ENCODE measurements at places on chromosomes 2 and 18.

DNA sequence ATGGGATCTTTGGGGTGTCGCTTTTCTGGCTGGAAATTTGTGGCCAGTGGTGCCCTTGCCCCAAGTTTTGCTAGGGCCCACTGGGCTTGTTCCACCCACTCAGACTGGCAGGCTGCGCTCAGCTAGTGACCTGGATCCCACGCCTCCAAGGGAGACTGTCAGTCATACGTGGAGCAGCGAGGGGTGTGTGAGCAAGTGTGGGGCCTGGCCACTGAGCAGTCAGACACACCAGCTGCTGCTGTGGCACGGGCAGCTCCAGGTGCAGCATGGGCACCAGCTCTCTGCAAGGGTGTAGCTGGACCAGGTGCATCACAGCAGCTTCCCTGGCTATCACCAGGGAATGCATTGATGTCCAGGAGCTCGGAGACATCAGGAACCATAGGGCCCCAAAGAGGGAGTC, 327.0 kb downstream of the NR4A2 start:
- no peak for DNase-seq

GRCh38 chr18:74803117-74803516, 205.4 kb downstream of the ZNF407 start:
- no peak for DNase-seq

DNA sequence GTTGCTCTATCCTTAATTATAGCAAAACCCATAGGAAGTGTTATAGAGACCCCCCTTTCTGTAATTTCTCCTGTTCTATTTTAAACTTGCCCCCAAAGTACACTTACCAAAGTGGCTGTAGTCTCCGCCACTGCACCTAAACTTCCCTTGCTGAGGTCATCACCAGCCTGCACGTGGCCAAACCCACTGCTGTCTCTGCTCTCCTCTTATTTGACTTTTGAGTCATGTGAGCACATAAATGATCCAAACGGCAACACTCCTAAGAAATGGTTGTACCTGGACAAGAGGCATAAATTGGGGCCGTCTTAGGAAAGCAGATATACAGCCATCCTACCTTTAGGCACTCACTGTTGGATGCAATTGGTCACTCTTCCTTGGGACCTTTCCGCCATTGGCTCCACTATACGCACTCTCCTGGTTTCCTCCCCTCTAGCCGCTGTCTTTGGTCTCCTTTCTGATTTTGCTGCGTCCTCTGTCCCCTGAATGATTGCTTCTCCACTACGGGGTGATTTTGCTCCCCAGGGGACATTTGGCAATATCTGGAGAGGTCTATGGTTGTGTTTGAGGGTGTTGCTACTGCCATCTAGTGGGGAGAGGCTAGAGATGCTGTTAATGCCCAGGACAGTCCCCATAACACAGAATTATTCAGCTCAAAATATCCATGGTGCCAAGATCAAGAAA, 19.2 kb upstream of the IL36G start:
- no peak for DNase-seq

- no peak for DNase-seq
Measured at GRCh38 chr2:153387203-153387602, 91.4 kb downstream of the RPRM start.

- no peak for DNase-seq
Measured at GRCh38 chr2:35794796-35795450, 560.7 kb upstream of the CRIM1 start.

DNA sequence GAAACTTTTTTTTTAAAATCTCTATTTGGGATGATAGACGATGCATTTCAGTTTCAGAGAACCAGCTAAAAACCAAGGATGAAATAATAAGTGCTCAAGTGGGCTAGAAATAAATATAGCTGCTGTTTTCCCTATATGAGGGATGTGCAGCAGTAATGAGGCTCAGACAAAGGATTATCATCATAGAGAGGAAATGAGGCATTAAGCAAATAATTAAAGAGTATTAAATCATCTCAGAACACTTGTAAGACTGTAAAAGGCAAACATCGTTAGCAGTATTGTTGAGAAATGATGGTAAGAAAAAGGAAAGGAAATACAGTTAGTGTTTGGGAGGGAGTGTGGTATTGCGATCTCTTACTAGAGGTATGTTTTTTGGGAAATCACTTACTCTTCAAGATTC, 233.5 kb downstream of the TGIF1 start:
- DNase-seq, result no peak

DNA sequence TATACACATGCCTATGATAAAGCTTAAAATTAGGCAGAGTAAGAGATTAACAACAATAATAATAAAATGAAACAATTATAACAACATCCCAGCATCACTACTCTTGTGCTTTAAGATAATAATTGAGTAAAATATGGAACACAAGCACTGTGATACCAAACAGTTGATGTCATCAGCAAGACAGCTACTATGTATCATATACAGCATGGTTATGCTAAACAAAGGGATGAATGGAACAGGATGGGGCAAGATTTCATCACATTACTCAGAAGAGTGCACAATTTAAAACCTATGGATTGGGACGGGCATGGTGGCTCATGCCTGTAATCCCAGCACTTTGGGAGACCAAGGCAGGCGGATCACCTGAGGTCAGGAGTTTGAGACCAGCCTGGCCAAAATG, 1221.0 kb downstream of the SUCLG1 start:
- no peak for DNase-seq

DNA sequence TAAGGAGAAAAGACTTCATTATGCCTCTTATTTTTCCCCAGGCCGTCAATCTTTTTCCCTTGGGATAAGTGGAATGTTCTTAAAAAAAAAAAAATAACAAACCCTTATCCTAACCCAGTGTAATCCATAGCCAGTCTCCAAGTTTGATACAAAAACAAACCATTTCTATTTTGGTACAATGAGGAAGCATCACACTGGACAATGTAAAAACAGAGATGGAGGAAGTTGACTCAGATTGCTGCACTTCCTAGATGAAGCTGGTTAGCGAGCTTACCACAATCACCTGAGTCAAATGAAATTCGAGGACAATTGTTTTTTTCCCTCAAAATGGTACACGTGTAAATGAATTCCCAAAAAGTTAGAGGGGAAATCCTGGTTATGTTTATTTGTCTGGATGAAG, 259.7 kb downstream of the TCF4 start:
- DNase-seq, result no peak

DNA sequence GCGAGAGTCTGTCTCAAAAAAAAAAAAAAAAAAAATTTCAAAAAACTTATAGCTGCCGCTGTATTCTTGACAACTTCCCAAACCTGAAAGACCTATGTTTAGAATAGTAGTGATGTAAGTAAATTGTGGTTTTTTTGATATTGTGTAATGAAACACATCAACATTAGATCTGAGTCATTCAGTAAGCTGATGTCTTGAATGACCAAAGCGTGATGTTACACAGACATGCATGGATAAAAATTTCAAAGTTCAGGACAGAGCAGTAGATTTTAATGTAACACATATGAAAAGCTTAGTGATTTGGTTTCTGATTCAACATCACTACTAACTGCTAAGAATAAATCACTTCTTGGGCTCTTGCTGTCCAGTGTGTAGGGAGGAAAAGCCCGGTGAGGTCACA, 69.3 kb upstream of the MEX3C start:
- no peak for DNase-seq
